ENCODE measurements at places on chromosomes 7 and 10. TPM values are rescaled to one million over a fixed set of nuclear protein-coding genes. Genes with fewer than 3 reads are reported as not detected.

DNA sequence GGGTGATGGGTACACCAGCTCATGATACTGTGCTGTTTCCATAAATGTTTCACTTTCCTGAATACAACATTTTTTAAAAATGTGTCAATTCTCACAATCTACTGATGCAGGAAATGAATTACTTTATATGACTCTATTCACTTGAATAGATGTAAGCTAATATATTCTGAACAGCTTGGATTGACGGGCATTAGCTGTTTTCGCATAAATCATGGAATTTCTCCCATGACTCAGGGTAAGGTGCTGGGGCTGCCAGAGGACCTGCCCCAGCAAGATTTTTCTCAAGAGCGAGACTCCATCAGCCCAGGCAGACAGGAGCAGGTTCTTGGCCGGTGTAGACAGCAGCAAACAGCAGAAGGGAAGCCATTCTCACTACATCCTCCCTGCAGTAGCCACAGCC is 107.1 kb downstream of the PFKFB3 start:
- H3K27me3 ChIP-seq: peaks cover 3% of the 10 kb centered on the region
- peaks cover 8% of the 10 kb centered on the region for H3K4me1 ChIP-seq
- no peak overlapping the region for H3K27ac ChIP-seq
- H3K4me3 ChIP-seq: no peak overlapping the region

DNA sequence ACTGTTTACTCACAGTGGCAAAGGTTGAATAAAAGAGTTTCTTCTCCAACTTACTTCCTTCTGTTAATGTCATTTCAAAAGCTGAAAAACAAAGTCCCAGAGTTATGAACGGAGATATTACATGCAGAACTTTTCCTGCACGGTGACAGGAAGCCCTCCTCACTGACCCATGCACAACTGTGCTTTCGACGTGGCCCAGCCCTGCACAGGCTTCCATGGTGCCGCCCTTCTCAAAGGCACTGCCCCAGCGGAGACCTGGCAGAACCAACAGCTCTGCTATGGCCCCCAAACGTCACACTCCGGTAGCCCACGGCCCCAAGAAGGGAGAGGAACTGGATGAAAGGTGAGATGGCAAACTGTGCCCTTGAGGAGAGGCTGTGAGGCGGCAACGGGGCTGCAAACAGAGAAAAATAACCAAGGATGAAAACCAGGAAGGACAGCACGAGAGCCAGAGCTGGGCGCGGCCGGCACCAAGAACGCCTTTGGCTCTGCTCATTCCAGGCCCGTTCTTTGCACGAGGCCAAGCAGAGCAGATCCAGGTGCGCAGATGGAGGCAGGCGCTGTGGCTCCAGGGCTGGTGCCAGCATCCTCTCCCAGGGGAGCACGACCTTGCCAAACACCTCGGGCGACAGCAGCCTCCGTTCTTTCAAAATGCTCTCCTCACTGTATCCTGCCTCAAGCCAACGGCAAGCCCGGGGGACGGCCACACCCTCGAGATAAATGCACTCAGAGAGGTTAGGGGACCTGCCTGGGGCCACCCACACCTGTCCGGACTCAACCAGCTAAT is 7.0 kb upstream of the FUOM start:
- no peak for DNase-seq
- H3K27ac ChIP-seq: no peak overlapping the region
- H3K27me3 ChIP-seq: no peaks in the 10 kb centered on the region
- no peak overlapping the region for H3K4me3 ChIP-seq
- H3K4me1 ChIP-seq: peaks cover 5% of the 10 kb centered on the region

GRCh38 chr7:155228894-155229293 is 68.8 kb upstream of the INSIG1 start:
- H3K4me1 ChIP-seq: peaks cover 10% of the 10 kb centered on the region
- no peak overlapping the region for H3K4me3 ChIP-seq
- no peak for DNase-seq
- H3K27ac ChIP-seq: no peak overlapping the region
- no peaks in the 10 kb centered on the region for H3K27me3 ChIP-seq

GRCh38 chr7:141268614-141269013 is 194.8 kb downstream of the TMEM178B start:
- no peaks in the 10 kb centered on the region for H3K27me3 ChIP-seq
- DNase-seq: no peak
- H3K27ac ChIP-seq: no peak overlapping the region
- H3K36me3 ChIP-seq: no peaks in the 10 kb centered on the region
- no peak overlapping the region for H3K4me3 ChIP-seq

- no peak overlapping the region for H3K27ac ChIP-seq
- H3K27me3 ChIP-seq: no peaks in the 10 kb centered on the region
- DNase-seq: no peak
Measured at GRCh38 chr7:130949550-130949949, 215.5 kb upstream of the KLF14 start.

DNA sequence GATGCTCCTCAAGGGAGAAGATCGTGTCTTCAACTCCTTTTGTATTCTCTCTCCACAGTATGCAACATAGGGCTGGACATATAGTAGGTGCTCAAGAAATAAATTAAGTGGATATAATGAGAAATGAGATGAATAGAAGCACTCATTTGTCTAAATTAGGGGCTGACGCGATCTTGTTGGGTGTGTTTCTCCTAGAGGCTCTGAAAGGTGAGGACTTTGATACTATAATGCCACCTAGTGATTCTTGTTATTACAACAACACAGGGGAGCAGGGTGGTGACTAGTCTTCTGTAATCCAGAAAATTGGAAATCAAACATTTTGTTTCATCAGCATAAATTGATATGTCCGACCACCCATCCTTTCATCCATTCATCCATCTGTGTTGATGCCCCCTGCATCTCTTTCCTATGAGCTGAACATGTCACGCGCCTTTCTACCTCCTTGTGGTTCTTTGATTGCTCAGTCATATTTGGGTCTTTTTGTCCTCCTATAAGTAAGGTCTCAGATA is 3.5 kb upstream of the CFAP58 start:
- peaks cover 38% of the 10 kb centered on the region for H3K4me1 ChIP-seq
- no peaks in the 10 kb centered on the region for H3K36me3 ChIP-seq
- H3K27me3 ChIP-seq: peaks cover 8% of the 10 kb centered on the region
- H3K27ac ChIP-seq: peak overlapping the region; percentile 83

DNA sequence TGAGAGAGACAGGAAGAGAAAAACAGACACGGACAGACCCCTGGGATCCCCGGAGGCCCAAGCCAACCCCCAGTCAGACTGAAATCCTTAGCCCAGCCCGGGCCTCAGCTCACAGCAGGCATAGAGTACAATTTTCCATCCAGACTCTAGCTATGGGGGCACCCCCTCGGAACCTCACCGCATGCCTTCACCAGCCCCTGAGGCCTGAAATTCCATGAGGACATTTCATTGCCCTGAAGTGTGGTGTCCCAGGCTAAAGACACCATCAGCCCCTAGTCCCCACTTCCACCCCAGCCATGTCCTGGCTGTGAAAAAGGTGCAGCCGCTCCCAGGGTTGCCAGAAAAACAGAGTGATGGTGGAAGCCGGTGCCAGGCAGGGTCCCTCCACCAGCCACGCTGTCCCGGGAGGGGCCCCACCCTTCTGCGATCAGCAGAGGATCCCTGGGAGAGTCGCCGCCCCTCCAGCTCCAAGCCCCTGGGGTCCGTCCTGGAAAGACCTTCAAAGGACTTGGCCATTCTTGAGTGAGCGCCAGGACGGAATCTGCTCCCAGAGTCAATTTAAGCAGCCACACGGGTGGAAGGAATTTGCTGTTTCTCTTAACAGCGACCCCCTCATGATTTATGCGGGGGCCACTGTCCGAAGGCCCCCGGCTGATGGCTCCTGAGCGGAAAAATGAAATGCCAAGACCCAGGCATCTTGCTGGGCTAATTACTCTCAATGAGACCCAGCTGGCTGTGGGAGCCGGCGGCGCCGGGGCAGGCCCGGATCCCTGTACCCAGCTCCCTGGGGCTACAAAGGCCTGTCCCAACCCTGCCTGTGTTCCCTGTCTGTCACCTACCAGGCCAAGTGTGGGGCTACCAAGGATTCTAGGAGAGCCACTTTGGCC is 23.2 kb downstream of the MYL10 start:
- H3K27me3 ChIP-seq: no peaks in the 10 kb centered on the region
- H3K27ac ChIP-seq: no peak overlapping the region
- H3K36me3 ChIP-seq: no peaks in the 10 kb centered on the region
- H3K4me1 ChIP-seq: peaks cover 6% of the 10 kb centered on the region
- no peak for DNase-seq
- no peak overlapping the region for H3K4me3 ChIP-seq

DNA sequence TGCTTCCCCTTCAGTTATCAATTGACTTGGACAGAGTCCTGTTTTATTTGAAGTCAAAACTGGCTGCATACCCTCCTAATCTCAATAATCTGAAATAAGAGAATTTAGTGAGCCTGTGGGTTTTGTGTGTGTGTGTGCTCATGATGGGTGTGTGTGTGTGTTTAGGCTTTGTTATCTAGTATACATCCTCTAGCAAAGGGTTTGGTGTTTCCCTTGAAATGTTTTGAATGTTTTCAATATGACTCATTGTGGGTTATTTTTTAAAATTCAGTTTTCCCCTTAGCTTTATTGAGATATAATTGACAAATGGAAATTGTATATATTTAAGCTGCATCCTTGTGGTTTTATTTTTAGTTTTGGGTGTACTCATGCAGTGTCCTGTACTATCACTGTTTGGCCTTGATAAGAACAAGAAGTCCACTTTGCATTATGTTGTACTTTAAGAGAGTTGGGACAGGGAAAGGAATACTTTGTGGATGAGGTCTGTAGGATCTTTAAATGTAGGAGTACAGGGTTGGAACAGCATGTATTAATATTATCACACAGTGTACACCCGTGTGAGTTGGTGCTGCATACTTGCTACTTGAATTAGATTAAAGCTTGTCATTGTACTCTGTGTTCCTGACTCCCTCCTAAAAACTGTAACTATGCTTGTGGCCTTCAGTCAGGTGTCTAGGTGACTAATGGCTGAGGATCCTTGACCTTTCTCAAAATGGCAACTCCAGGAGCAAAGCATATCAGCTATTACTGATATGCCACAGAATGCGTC is 58.3 kb downstream of the VCL start:
- no peak overlapping the region for H3K4me3 ChIP-seq
- H3K36me3 ChIP-seq: peaks cover 4% of the 10 kb centered on the region
- peak overlapping the region; percentile 80 for H3K27ac ChIP-seq
- peaks cover 26% of the 10 kb centered on the region for H3K4me1 ChIP-seq

DNA sequence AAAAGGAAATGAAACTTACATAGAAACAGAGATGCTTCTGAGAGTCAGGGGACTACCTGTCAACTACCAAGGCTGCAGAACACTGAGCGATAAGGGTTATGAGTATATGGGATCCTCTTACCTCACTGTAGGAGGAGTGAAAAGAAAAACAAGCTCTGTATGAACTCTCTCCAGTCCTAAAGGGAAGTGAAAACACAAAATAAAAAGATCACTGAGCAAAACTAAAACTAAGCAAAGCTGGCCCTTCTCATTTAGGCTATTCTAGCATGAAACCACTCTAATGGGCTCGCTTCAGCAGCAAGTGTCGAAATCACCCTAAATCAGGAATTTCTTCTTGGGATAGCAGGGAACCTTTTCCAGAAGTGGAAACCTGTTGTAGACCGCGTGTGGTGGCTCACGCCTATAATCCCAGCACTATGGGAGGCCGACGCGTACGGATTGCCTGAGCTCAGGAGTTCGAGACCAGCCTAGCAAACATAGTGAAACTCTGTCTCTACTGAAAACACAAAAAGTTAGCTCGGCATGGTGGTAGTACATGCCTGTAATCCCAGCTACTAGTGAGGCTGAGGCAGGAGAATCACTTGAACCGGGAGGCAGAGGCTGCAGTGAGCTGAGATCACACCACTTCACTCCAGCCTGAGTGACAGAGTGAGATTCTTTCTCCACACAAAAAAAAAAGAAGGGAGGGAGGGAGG is 27.0 kb downstream of the DCLRE1C start:
- DNase-seq: no peak
- no peaks in the 10 kb centered on the region for H3K4me1 ChIP-seq
- no peaks in the 10 kb centered on the region for H3K27me3 ChIP-seq
- no peak overlapping the region for H3K4me3 ChIP-seq
- H3K36me3 ChIP-seq: peaks cover 10% of the 10 kb centered on the region

DNA sequence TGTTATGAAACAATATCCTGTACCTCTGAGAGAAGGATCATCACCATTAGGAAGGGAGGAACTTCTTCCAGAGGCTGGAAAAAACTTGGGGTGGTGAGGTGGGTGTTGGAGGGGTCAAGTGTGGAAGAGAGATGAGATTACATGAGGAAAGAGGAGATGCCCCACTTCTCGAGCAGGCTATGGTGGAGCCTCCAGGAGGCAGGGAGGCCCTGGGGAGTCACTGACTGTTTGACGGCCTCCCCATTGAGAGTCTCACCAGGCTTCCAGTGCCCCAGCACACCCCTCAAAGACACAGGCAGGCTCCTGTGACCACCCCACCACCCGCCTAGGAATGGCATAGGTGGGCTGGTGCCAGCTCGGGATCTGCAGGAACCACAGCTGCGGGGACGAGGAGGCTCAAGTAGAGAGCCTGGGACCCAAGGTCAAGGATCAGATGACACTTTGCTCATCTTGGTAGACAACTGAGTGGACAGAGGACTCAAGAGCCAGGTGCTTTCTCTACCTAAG is 185.3 kb upstream of the GDF10 start:
- DNase-seq: no peak
- H3K4me3 ChIP-seq: no peak overlapping the region
- H3K27me3 ChIP-seq: peaks cover 17% of the 10 kb centered on the region
- no peaks in the 10 kb centered on the region for H3K4me1 ChIP-seq

- no peak for DNase-seq
- H3K27me3 ChIP-seq: peaks cover 8% of the 10 kb centered on the region
- H3K27ac ChIP-seq: no peak overlapping the region
- no peak overlapping the region for H3K4me3 ChIP-seq
- H3K36me3 ChIP-seq: no peaks in the 10 kb centered on the region
Measured at GRCh38 chr7:54722026-54722425, 37.0 kb downstream of the SEC61G start.

DNA sequence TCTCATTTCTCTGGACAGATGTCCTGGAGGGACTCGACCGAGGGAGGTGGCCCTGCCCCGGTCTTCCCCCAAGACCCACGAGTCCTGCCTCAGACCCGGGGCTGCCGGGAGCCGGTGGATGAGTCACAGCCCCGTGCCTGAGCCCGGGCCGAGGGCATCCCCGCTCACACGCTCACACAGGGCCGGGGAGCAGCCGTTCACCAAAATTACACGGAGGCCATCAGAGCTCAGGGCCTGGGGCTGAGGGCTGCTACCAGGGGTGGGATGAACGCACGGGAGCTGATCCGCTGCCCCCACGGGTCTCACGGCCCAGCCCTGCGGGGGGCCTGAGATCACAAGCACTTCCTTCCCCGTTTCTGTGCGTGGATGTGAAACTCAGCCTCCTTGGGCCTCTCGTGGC is 17.5 kb downstream of the FAM20C start:
- no peak overlapping the region for H3K27ac ChIP-seq
- H3K27me3 ChIP-seq: no peaks in the 10 kb centered on the region
- no peak for DNase-seq
- H3K4me3 ChIP-seq: no peak overlapping the region

Gene OGDHL
- polyA plus RNA-seq: 0.09 TPM

Gene SFRP4
- not detected for polyA plus RNA-seq

Gene SPAM1
- polyA plus RNA-seq: not detected

Gene ADGRA1
- not detected for polyA plus RNA-seq

Gene FAM180A
- 0.85 TPM for polyA plus RNA-seq

Gene CYTH3
- polyA plus RNA-seq: 34.4 TPM

Gene FASTK
- polyA plus RNA-seq: 31.4 TPM

Gene SPRN
- 0.02 TPM for polyA plus RNA-seq

Measured in keratinocyte (primary cell).